ENCODE measurements at places on chromosomes 12 and 14.

DNA sequence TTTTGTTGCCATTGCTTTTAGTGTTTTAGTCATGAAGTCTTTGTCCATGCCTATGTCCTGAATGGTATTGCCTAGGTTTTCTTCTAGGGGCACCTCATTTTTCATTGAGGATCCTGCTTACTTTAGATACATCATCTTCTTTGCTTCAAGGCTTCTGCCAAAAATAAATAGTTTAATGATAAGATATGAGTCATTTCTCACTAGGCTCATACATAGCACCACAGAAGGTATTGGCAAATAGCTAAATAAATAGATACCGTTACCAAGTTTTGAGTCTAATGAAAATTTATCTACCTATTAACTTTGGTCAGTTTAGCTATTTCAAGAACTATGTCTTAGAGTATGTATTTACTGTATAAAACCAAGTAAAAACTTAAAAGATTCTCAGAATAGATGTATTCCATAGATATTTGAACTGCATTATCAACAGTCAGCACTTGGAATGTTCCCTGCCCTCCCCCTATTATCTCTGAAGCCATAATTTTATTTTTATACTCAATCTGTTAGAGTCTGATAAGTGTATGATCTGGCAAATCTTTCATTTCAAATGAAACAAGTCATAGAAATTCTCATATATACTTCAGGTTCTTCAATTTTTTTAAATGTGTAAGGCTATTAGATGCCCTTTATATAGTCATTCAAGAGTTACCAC is 310.2 kb downstream of the CCDC91 start:
- DNase-seq, result no peak

GRCh38 chr12:95548539-95549391 is 2.5 kb downstream of the USP44 start:
- DNase-seq, result peak; percentile 72

GRCh38 chr14:21071225-21072030 is 1.3 kb downstream of the ARHGEF40 start:
- DNase-seq, result no peak

GRCh38 chr14:90760591-90761316 is 55.5 kb downstream of the TTC7B start:
- DNase-seq, result no peak

DNA sequence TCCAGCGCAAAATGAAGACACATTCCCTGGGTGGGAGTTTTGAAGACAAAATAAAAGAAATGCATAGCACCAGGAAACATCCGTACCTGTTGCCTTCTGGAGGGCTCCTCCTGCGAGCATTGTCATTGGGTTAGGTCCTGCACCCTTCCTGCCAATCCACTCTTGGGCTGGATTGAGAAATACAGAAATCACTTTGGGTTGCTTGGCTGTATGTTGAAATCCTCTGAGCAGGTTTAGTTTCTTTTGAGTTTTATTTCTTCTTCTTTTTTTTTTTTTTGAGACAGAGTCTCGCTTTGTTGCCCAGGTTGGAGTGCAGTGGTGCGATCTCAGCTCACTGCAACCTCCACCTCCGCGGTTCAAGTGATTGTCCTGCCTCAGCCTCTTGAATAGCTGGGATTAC is 67.6 kb downstream of the ARF6 start:
- no peak for DNase-seq

- DNase-seq, result no peak
These were observed 93.2 kb upstream of the C14orf180 start for GRCh38 chr14:104486222-104486923.

GRCh38 chr12:97995559-97995958 is 519.8 kb upstream of the TMPO start:
- no peak for DNase-seq

DNA sequence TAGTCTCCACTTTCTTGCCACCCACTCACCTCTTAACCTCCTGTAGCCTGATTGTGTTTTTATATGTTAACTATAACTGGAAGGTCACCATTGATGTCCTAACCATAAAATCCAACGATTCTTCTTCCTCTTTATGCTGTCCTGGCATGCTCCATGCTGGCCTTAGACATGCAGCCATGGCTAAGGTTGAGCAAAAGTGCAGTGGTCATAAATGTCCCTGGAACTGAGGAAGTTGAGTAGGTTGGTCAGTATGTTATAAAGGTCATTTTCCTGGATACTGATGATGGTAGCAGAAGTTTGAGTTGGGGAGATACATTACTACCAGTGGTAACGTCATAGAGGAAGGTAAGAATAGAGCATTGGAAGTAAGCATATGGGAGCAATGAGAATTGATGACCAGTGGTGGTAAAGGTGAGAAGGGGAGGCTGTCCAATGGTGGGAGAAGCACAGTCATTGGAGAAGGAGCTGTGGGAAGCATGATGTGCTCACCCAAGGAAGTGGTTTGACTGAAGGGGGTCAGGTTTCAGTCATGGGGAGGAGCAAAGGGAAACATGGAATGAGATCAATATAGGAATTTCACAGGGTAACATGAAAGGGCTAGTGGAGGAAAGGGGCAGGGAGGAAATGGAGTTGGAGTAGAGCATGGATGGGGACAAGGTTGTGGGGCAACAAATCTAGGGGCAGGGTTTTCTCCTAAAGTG is 240.8 kb downstream of the DACT1 start:
- no peak for DNase-seq

DNA sequence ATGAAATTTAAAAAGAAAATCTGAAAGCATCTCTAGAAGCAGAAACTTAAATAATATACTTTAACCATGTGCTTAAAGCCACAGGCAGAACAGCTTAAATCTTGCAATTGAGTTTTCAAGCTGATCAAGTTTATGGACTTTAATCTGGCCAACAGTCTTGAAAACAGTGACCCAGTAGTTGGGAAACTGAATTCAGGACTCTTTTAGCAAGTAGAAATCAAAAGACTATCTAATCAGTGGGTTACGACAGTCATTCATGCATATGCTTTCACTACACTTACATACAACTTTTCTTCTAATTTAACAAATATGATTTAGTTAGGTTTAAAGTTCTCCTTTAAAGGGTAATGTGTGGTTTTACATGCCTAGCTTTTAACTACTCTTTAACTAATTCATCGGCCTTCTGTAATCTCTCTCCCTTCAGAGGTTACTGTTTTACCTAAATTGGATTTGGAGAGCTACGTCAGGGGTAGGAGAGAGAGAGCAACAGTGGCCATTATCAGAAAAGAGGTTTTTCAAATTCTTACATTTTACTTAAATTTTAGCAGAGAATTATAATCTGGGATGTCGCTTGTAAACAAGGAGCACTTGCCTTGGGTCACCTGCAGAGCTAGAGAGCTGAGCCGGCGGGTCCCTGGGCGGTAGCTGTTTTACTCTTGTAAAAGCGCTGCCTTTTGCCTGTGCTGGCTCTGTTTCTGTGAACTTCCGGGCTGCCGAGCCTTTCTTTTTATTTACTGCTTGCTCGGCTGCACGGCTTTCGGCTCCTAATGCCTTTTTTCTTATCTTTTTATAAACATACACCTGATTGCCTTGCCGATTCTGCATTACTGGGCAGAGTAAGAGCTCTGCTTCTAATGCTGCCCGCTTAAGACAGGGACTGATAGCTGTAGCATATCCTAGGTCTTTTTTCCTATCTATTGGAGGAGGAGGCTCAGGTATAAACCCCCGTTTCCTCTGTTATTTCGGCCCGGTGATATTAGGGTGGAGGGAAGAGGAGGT is 17.4 kb upstream of the LYZ start:
- peak; percentile 69 for DNase-seq

GRCh38 chr12:89927226-89927698 is 218.6 kb upstream of the ATP2B1 start:
- DNase-seq, result no peak
